ENCODE measurements at places on chromosomes 16 and 17. TPM values are rescaled to one million over a fixed set of nuclear protein-coding genes. Genes with fewer than 3 reads are reported as not detected.
A peak's percentile ranks its signal among the peaks of the same experiment; 100 is the strongest.

- peak overlapping the region; percentile 90 for H3K27ac ChIP-seq
- peak; percentile 85 for DNase-seq
- H3K4me1 ChIP-seq = peaks cover 28% of the 10 kb centered on the region
- peaks cover 60% of the 10 kb centered on the region for H3K36me3 ChIP-seq
These were observed 138.9 kb downstream of the SEC14L1 start for GRCh38 chr17:77279448-77280303.

Gene DNAAF1
- total RNA-seq = 0.32 TPM

- peaks cover 3% of the 10 kb centered on the region for H3K36me3 ChIP-seq
- no peak overlapping the region for H3K27ac ChIP-seq
- H3K4me3 ChIP-seq = no peak overlapping the region
- H3K4me1 ChIP-seq = no peaks in the 10 kb centered on the region
- no peaks in the 10 kb centered on the region for H3K27me3 ChIP-seq
- no peak for DNase-seq
These were observed 267.9 kb downstream of the CPPED1 start for GRCh38 chr16:12535535-12536411.

GRCh38 chr17:37025238-37025637 lies 76.5 kb downstream of the AATF start:
- H3K36me3 ChIP-seq = no peaks in the 10 kb centered on the region
- H3K27me3 ChIP-seq = peaks cover 27% of the 10 kb centered on the region
- H3K4me3 ChIP-seq = no peak overlapping the region
- no peaks in the 10 kb centered on the region for H3K4me1 ChIP-seq
- no peak for DNase-seq

Gene RBL2
- 62.8 TPM for total RNA-seq

GRCh38 chr17:48071654-48072053 lies 23.5 kb downstream of the NFE2L1 start:
- H3K4me1 ChIP-seq = no peaks in the 10 kb centered on the region
- no peak for DNase-seq
- H3K4me3 ChIP-seq = no peak overlapping the region
- peaks cover 93% of the 10 kb centered on the region for H3K36me3 ChIP-seq
- no peak overlapping the region for H3K27ac ChIP-seq

- H3K27me3 ChIP-seq = no peaks in the 10 kb centered on the region
- no peak overlapping the region for H3K27ac ChIP-seq
- DNase-seq = no peak
- H3K4me1 ChIP-seq = peaks cover 27% of the 10 kb centered on the region
These were observed 40.8 kb downstream of the YPEL2 start for GRCh38 chr17:59372138-59372751.

Gene EZH1
- total RNA-seq = 45.5 TPM

GRCh38 chr17:58556833-58557250 lies 42.4 kb upstream of the MTMR4 start:
- no peak overlapping the region for H3K4me3 ChIP-seq
- no peaks in the 10 kb centered on the region for H3K36me3 ChIP-seq
- H3K27ac ChIP-seq = no peak overlapping the region
- peaks cover 52% of the 10 kb centered on the region for H3K27me3 ChIP-seq
- no peaks in the 10 kb centered on the region for H3K4me1 ChIP-seq

All from Calu3 (cell line).